CD4-positive, alpha-beta T cell treated with Interleukin-10 for 1 hour (primary cell): ENCODE measurements at places on chromosomes 7 and 10.

- DNase-seq: no peak
These were observed 8.2 kb downstream of the CLDN12 start for GRCh38 chr7:90411510-90411909.

GRCh38 chr7:7151285-7151684 is 31.1 kb upstream of the C1GALT1 start:
- DNase-seq: no peak

GRCh38 chr10:112580267-112580666 is 133.3 kb downstream of the VTI1A start:
- DNase-seq: no peak

DNA sequence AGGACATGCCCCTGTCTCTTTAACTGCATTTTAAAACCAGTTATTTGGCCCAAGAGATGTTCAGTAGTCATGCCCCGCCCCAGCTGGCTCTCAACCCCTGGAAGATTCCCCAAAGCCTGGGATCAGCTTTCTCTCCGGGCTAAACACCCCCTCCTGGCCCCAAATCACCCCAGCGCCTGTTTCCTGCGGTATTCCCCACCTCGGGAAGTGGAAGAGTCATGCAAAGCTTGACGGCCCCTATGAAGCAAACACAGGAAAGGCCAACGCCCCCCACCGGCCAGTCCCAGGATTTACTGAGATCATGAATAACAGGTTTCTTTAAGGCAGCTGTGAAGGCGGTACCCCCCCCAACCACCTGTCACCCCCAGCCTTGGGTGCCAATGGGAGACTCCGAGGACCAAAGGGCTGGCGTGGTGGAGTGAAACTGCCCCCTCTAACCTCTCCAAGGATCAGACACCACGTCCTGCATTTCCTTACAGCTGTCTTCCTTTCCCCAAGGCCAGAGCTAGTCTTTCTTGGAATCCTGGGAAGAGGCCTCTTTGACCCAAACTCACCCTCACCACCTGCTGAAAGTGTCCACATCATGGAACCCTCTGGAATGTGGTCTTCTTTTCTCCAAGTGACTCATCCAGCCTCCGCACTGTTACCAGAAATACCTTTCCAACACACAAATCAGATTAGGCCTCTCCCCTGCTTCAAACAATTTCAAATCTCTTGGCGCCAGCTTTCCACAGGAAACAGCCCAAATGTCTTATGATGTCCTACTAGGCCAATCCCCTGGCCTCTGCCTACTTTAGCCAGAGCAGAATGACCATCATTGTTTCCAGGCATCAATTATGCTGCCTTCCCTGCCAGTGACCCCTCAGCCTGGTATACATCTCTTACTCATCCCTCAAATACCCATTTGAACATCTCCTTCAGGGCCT is 301.5 kb downstream of the ZEB1 start:
- no peak for DNase-seq

DNA sequence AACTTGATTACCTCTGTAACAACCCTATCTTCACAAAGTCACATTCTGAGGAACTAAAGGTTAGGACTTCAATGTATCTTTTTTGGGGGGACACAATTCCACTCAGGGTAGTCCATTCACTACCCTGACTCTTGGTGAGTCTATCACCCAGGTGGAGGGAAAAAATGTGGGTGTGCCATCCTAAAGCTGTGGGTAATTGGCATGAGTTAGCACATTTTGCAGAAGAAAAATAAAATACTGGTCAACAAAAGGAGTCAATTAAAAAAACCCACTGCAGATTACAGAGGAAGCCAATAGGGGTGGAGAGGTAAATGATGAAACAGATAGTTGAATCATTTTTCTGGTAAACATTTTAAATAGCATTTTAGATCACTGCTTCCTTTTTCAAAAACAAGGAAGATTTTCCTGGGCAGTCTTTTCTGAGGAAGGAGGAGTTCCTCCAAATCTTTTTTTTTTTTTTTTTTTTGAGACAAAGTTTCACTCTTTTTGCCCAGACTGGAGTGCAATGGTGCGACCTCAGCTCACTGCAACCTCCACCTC is 5.1 kb upstream of the BLVRA start:
- DNase-seq: no peak

DNA sequence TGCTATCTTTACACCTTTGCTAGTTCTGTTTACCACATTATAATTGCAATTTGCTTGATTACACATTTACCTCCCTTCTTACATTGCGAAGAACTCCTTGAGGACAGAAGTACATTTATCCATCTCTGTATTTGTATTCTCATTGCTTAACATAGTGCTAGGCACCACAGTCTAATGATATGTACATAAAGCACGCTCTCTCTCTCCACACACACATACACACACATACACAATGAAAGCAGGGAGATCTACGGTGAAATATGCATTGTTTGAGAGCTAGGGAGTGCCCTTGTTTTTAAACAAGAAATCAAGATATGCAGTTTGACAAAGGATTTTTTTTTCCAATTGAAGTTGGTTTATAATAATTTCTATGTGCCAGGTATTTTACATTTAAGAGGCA is 148.7 kb downstream of the BMPER start:
- no peak for DNase-seq

GRCh38 chr7:42770114-42770513 is 141.8 kb downstream of the C7orf25 start:
- DNase-seq: no peak

DNA sequence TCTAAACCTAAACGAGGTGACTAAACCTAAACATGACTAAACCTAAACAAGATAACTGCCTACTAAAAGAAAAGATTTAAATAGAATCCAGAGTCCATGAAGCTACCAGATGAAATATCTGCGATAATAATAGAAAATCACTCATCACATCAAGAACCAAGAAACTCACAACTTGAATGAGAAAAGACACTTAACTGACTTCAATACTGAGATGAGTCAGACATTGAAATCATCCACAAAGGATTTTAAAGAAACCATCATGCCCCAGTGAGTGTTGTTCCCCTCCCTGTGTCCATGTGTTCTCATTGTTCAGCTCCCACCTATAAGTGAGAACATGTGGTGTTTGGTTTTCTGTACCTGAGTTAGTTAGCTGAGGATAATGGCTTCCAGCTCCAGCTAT is 416.0 kb downstream of the CALN1 start:
- DNase-seq: no peak

GRCh38 chr7:151226560-151226874 is 488 bp downstream of the ABCF2 start:
- DNase-seq: no peak

DNA sequence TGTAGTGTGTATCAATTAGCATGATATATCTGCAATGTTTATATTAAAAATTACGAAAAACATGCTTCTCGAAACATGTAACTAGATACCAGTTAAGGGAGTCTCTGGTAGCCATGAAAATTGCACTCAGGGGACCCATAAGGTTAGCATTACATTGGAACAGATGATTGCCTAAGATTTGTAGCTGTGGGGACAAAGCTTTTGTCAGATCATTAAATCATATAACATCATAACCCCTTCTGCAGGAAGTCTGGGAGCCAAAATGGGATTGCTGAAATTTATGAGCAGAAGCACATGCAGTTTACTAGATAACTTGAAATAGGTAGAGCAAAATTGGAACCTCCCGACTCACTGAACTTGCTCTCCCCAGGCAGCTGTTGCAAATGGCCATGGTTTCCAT is 235.0 kb upstream of the IGFBP3 start:
- DNase-seq: no peak

DNA sequence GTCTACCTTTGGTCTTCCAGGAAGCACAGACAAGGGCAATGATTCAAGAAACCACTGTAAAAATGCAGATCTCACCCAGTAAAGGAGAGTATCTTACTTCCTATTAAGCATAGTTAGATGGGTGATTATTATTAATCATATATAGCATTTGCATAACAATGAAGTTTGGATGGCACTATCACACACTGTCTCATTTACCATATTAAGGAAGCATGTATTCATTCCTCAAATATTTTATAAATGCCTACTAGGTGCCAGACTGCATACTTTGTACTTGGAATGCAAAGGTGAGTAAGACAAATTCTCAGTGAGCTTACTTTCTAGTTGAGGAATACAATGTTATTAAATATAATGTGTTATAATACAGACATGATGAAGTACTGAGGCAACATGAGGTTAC is 53.9 kb upstream of the SKAP2 start:
- DNase-seq: no peak

DNA sequence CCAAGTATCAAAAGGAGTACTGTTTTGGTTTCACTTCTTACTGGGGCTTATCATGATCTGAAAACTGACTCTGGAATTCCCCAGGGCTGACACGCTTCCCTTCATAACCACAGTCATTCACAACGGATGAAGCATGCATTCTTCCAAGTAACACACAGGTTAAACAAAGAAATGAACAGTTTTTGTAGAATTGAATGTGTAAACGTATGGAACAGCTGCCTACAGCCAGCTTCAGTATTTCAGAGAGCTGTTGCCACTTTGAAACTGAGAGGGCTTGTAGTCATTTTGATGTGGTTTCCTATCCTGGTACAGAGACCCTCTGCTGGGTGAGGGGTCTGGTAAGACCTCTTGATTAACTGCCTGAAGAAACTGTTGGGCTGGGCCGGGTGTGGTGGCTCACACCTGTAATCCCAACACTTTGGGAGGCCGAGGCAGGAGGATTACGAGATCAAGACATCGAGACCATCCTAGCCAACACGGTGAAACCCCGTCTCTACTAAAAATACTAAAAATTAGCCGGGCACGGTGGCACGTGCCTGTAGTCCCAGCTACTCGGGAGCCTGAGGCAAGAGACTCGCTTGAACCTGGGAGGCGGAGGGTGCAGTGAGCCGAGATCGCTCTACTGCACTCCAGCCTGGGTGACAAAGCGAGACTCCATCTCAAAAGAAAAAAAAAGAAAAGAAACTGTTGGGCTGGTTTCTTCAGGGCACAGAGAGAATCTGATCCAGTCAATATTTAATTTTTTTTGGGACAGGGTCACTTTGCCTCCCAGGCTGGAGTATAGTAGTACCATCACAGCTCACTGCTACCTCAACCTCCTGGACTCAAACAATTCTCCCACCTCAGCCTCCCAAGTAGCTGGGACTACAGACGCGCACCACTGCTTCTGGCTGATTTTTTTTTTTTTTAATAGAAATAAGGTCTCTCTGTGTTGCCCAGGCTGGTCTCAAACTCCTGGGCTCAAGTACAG is 4.7 kb downstream of the NFE2L3 start:
- DNase-seq: peak; percentile 85

GRCh38 chr7:85896531-85896930 is 709.7 kb upstream of the SEMA3D start:
- DNase-seq: no peak

- DNase-seq: no peak
These were observed 202.1 kb downstream of the TNS3 start for GRCh38 chr7:47379629-47380324.

GRCh38 chr7:15687546-15688278 is 1.2 kb upstream of the MEOX2 start:
- DNase-seq: no peak

DNA sequence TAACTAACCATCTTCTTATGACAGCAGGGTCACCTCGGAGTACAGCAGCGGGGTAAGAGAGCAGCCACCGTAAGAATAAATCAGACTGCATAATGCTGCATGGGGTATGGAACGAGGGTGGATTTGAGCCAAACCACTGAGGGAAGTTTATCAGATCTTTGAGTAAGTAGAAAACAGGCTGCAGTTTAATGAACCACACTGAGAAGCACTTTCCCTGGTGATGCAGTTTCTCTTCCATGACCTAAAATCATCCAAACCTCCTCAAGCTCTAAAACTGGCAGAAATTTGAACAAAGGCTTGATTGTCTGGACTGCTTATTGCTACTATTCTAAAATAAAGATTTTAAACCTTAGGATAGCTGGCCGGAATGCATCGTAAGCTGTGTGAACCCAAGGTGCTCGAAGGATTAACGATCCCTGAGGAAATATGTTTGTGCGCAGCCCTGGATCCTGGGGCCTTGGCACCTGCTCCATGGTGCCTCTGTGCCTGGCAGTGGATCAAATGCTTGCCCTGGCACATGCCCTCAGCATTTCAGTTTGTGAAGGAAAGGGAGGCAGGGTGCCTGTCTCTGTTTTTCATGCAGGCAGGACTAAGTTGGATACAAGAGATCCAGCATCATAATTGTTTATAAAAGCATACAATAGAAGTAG is 322.7 kb downstream of the LHFPL3 start:
- no peak for DNase-seq

DNA sequence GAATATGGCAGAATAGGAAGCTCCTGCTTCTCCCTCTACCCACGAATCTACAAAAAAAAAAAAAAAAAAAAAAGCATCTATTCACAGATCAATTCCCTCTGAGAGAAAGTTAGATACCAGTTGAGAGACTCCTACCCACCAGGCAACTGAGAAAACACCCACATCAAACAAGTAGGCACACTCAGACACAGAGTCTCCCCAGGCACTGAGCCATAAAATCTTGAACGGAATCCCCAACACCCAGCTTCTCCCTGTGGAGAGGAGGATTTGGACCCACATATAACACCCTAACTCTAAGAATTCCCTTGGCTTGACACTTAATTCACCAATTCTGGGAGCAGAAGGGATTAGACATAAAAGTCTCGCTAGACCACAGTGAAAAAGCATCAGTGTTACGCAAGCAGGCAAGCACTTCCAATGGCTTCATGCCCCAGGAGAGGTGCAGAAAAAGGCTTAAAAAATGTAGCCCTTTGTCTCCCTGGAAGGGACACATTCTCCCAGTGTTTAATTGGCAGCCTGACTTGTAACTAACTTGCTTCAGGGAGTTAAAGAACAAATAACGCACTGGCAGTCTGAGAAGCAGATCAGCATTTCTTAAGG is 192.2 kb downstream of the ELAPOR2 start:
- no peak for DNase-seq

DNA sequence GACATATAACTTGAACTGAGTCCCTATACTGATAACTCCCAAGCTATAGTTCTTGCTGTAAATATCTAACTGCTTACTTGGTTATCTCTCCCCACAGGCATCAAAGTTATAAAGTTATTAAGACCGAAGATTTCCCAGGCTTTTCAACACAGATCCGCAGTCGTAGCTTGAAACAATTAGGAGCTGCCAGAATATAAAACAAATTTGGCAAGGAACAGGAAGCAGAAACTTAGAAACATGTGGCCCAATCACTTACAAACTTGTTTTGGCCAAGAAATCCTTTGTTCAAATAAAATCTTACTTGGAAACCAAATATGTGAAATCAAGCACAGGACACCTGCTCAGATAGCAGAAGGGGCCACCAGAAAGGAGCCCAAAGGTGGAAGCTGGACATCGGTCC is 9.0 kb downstream of the SLC16A12 start:
- DNase-seq: no peak

DNA sequence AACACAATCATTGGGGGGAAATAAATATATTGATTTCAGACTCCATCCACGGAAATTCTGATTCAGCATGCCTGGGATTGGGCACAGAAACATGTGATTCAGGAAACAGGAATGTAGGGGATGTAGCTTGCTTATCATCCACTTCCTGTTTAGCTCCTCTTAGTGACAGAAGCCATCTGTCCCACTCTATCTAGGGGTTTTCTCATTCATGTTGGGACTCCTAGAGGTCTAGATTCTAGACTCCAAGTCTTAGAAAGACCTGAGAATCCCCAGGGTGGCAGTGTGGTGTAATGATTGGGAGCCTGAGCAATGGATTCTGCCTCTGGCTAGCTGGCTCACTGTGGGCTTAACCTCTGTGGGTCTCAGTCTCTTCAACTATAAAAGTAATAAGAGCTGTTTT is 67.9 kb downstream of the CDK1 start:
- DNase-seq: no peak

- no peak for DNase-seq
These were observed 442.5 kb downstream of the SEMA3D start for GRCh38 chr7:84744385-84744784.
